Left hindlimb (tissue), 1 donor: ENCODE measurements at places on chromosomes 11 and 22.

GRCh38 chr22:36546092-36546804 lies 17.3 kb upstream of the EIF3D start:
- DNase-seq, result peak; percentile 61

- no peak for DNase-seq
Measured at GRCh38 chr11:26757995-26758394, 36.1 kb upstream of the SLC5A12 start.

- DNase-seq, result no peak
Measured at GRCh38 chr11:10478066-10478465, 23.0 kb downstream of the AMPD3 start.

DNA sequence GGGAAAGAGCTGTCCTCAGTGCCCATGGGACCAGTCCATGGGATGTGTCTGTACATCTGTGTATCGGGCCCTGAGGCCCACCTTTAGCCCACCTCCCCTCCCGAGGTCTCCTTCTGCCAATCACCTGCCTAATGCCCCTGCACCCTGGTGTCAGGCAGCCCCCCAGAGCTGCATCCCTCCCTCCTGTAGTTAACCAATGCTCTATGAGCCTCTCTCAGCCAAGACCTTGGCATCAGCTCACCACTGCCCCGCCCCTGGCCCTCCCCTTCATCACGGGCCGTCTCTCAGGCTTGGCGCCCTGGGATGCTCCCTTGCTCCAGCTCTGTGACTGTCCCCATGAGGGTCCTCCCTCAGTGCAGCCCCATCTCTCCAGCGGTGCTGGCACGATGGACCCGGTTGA lies 18.5 kb downstream of the MGAT3 start:
- no peak for DNase-seq

DNA sequence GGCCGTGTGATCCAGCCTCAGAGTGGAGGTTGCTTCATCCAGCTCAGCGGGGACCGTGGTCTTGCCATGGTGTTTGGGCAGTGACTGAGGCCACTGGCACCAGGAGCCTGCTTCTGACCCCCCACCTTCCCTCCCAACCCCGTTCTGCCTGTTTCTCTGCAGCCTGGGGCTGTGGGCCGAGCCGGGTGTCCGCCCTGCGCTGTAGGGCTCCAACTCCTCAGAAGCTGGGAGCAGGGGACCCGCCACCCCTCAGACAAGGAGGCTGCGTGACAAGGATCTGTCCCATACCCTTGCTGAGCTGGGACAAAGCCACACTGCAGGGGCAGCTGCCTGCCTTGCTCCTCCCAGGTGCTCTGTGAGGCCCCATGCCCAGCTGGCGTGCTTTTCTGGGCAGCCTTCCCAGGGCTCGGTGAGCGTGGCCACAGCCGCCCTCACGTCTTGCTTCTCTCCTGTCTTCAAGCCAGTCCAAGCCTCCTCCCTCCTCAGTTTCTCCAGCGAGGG lies 11.7 kb upstream of the ARFGAP3 start:
- DNase-seq, result peak; percentile 83

DNA sequence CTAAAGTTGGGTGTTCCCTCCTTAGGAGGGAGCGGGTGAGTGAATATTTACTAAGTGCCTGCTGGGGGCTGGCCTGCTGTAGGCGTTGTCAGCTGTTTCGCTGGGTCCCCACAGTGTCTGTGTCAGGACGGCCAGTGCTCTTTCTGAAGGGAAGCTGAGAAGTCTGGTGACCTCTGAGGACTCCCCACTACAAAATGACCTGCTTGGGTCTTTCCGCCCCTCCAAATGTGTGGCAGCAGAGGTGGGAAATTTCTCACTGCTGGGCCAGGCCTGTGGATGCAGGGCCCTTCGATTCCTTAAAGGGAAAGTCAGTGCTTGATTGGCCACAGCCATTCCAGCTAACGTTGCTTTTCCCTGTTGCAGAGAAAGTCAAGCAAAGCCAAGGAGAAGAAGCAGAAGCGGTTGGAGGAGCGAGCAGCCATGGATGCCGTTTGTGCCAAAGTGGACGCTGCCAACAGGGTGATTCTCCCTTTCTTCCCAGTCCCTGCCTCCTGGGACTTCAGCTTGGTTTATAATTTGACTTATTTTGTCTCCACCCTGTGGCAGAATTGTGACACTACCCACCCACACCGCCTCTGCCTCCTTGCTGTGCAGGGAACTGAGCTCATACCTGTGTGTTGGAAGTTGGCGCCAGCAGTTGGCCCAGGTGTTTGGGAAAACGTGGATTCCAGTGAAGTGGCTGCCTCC lies 6.8 kb downstream of the NAA40 start:
- DNase-seq, result peak; percentile 77

- DNase-seq, result no peak
Measured at GRCh38 chr11:10285148-10285802, 8.7 kb downstream of the SBF2 start.

DNA sequence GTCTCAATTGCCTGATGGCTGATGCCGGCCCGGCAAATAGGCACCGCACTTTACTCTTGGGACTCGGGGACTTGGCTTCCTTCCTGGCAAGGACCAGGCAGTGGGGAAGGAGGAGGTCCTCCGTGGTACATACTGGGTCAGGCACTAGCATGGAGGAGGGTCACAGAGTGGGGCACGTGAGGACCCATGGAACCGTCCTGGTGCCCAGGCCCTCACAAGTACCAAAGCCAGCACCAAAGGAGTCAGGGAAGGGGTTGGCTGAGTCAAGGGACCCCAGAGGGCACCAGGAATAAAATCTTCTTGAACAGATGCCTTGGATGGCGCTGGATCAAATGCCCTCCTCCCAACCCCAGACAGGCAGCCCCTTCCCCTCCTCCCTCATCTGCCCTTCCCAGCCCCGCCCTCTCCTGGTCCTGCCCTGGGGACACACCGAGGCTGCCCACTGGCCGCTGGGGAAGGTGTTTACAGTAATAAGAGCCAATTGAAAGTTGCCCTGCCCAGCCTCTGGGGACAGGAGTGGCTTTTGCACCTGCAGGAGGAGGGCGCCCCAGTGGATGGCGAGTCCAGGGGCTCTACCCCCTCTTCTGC lies 5.6 kb upstream of the CARNS1 start:
- no peak for DNase-seq

DNA sequence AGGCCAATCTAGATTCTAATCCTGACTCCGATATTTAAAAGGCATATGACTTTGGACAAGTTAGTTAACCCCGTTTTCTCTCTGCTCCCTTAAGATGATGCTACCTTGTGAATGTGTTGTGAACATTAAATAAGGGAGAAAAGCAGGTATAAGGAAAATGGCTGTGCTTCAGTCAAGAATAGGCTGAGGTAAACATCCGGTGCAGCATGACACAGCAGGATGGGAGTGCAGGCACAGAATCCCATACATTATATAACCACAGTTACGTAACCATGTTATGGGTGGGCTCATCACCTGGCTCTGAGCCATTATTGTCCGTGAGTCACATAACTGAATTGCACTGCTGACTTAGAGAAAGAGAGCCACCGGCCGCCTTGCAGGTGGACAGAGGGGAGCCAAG lies 382.2 kb upstream of the ANO5 start:
- DNase-seq, result no peak
